ENCODE measurements at places on chromosomes 7 and 10. TPM values are rescaled to one million over a fixed set of nuclear protein-coding genes. Genes with fewer than 3 reads are reported as not detected.

DNA sequence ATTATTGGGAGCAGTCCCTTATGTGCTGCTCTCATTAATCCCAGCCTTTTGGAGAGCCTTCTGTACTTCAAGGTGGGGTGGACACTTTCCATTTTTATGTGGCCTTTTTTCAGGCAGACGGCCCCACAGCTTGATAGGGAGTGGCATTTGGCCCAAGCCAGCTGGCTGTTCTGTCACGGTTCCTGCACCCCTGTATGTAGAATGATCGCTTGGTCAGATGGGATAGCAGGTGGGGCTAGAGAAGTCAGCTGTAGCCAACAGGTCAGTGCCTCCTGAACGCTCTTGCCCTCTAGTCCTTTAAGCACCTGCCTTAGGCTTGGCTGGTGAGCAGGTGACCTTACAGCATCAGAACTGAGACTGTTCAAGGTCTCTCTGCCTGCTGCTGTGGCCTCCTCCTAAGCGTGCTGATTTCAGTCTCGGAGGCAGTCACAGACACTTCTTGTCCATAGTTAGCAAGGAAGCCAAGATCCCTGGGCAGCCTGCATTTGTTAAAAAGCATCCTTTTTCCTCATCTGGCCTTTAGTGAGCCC lies 95.3 kb downstream of the LRRC4 start:
- no peak for DNase-seq

- DNase-seq = no peak
These were observed 77.4 kb upstream of the SEM1 start for GRCh38 chr7:96786998-96787395.

DNA sequence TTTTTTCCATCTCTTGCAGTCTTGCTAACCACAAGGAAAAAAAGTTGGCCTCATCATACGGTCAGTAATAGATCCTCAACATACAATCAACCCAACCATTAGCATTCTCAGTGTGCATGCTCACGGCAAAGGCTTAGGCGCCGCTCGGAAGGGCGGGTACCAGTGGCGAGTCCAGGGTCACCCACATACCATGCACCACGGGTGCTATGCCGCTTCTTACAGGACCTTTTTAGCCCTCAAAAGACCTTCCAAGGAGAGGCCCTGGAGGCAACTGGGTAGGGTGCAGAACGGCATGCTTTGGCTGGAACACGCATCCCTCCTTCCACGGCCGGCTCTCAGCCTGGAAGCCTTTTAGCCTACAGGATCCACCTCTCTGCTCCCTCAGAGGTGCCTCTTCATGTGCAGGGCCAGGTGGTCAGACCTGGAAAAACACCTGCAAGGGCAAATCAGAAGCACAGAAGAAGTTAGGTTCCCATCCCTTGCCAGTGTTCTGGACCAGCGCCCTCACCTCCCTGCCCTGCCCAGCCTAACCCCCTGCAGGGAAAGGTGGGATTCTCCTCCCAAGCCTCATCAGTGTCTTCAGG lies 5.8 kb downstream of the KLF6 start:
- no peak for DNase-seq

DNA sequence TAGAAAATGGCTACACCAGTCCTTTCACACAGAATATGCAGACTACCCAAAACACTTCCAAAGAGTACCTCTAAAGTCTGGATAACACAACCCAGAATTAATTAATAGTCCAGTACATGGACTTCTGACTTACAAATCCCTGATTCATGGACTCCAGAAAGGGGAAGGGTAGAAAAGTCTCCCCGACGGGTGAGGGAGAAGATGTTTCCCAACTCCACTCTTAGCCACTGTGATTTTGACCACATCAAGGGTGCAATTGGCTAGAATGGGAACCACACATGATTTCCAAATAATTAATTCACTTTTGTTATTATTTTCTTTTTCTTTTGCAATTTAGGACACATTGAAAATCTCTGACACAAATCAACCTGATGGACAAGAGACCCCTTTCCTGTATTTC lies 1.4 kb downstream of the TMEM130 start:
- DNase-seq = no peak

GRCh38 chr10:124243702-124244121 lies 150.3 kb upstream of the CHST15 start:
- DNase-seq = peak; percentile 33

DNA sequence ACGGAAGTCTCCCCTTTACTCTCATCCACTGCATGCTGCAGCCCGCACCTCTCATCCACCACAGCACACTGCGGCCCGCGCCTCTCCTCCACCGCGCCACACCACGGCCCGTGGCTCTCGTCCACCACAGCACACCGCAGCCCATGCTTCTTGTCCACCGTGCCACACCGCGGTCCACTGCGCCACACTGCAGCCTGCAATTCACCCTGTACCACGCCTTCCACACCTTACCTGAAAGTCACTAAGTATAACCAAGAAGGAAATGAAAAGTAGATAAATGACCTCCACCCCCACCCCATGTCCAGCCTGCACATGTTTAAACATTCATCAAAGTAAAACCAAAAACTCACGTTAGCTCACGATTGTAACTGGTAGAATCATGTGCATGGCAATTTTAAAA lies 176.1 kb downstream of the DIP2C start:
- DNase-seq = peak; percentile 58

GRCh38 chr7:27182285-27182841 lies 2.7 kb downstream of the HOXA11 start:
- DNase-seq = no peak

DNA sequence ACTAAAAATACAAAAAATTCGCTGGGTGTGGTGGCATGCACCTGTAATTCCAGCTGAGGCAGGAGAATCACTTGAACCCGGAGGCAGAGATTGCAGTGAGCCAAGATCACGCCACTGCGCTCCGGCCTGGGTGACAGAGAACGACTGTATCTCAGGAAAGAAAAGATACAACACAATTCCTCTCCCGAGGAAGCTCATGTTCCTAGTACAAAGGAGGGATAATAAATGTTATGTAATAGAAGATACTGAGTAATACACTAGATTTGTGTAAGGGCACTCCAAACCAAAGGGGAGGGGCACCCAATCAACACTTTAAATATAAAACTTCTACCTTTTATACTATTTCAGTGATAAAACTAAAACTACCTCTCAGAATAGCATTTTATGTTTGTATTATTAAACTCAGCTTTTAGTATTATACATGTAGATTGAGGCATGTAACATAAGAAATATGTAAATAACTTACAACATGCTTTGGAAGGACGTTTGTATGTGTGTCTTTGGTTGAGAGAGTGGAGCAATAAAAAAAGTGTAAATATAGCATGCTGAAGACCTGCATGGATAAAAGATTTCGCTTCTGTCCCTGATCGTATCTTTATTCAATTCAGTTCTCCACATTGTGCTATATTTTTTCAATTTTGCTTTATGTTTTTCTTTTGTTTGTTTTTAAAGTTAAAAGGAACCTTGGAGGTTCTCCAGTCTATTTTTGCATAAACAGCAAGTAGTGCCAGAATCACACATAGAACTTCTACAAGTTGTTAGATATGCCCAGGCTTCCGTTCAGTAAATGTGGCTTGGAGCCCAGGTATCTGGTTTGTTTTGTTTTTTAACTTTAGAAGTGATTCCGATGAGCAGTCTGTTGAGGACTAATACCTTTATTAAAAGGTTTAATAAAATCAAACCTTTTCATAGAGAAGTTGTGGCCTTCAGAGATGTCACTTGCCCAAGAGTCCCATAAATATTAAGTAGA lies 71.9 kb downstream of the WAC start:
- DNase-seq = no peak

- DNase-seq = no peak
These were observed 209.6 kb upstream of the SH2B2 start for GRCh38 chr7:102077081-102077480.

- no peak for DNase-seq
These were observed 1082.6 kb upstream of the PHF14 start for GRCh38 chr7:9891056-9891455.

DNA sequence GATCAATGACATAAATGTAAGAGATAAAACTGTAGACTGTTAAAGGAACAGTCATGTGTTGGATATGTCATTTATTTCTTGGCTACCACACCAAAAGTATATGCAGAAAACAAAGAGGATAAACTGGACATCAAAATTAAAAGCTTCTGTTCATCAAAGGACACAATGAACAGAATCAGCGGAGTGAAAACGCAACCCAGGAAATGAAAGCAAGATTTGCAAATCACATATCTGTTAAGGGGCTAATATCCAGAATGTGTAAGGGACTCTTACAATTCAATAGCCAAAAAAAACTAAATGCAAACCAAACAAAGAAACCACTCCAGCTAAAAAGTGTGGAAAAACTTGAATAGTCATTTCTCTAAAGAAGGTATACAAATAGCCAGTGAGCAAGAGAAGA lies 164.3 kb downstream of the ZMYND11 start:
- no peak for DNase-seq

DNA sequence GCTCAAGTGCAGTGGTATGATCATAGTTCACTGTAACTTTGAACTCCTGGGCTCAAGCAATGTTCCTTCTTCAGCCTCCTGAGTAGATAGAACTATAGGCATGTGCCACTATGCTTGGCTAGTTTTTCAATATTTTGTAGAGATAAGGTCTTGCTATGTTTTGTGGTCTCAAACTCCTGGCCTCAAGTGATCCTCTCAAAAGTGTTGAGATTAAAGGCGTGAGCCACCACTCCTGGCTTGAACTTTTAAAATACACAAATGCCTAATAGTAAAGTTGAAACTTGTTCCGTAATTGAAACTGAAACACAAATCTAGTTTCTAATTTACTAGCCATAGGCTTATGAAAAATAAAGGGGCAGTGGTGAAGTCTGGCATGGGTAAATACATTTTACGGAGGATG lies 65.7 kb downstream of the AP3M1 start:
- no peak for DNase-seq

- peak; percentile 29 for DNase-seq
These were observed 35.3 kb upstream of the IFRD1 start for GRCh38 chr7:112414855-112415490.

- no peak for DNase-seq
These were observed 5.8 kb upstream of the FHIP2A start for GRCh38 chr10:114815791-114816190.

GRCh38 chr7:1043552-1044188 lies 676 bp upstream of the GPR146 start:
- DNase-seq = peak; percentile 64

GRCh38 chr7:111174510-111174909 lies 83.6 kb downstream of the LRRN3 start:
- DNase-seq = no peak

- DNase-seq = no peak
These were observed 21.3 kb downstream of the ELMO1 start for GRCh38 chr7:37427276-37427940.

DNA sequence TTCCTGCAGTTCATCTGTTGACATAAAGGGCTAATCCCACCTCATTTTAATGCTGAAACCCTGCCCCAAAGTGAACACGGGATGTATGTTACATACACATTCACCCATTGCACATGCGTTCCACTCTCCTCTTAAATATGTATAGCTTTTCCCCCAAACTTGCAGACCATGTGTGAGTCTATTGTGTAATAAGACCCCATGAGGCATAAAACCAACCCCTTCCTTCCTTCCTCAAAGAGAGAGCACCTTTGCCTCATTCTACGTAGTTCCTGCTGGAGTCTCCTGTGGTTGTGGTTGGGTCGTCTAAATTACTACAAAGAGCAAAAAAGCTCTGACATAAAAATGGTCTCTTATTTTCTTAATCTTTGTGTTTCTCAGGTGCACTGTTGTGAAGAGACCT lies 345.7 kb upstream of the KLF6 start:
- DNase-seq = no peak

DNA sequence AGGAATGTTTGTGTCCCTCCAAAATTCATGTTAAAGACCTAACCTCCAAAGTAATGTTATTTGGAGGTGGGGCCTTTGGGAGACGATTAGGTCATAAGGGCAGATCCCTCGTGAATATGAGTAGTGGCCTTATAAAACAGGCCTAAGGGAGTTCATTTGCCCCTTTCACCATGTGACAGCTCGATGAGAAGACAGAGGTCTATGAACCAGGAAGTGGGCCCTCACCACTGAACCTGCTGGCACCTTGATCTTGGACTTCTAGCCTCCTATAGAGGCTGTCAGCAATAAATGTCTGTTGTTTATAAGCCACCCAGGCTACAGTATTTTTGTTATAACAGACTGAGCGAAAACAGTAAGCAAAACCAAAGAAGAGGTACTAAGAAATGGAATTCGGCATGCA lies 14.1 kb downstream of the NUDCD3 start:
- DNase-seq = no peak

DNA sequence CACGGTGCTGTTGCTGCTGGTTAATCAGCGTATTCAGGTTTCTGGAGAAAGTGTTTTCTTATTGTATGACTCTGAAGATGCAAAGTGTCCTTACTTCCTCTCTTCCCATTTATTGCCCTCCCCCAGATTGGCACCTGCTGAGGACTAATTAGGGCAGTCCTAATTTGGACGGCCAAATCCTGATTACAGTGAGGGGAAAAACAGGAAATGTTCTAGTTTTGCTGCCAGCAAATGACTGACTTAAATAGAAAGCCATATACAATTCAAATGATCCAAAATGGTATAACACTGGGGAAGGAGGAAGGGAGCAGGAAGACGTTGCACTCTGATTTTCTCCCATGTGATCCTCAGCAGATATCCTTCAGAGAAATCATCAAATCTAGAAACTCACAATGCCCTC lies 222.4 kb upstream of the LRGUK start:
- DNase-seq = no peak

GRCh38 chr7:70292716-70293115 lies 694.4 kb downstream of the AUTS2 start:
- DNase-seq = no peak

DNA sequence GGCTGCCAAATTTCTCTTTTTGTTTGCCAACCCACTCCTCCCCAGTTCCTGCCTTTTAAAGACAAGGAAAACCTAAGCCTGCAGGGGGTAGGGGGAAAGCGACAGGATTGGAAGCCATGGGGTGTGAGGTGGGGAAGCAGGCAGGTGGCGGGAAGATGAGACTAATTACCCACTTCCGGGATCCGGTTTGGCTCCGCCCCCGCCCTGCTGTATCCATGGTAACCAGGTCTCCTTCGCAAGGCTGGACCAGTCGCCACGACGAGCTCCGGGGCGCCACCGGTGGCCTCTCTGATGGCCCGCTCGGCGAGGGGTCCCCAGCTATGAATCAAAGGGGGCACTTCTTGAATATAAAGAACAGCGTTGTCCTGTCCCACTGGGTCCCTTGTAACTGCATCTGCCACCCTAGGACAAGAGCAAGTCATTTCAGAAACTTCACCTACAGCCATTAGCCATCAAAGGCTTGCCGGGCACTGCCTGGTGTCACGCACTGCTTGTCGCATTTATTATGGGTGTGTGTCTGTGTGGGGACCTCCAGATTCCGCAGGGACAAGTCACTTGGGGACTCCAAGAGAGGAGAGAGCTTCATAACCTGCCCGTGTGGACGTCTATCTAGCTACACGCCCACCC lies 55.4 kb upstream of the LMTK2 start:
- DNase-seq = peak; percentile 31

GRCh38 chr10:124453960-124454610 lies 4.2 kb upstream of the NKX1-2 start:
- no peak for DNase-seq

GRCh38 chr10:92691591-92692079 lies 1.9 kb downstream of the HHEX start:
- peak; percentile 28 for DNase-seq

OLAH gene
- not detected for total RNA-seq

ASAH2 gene
- total RNA-seq = 2.1 TPM

TMEM120A gene
- 75.6 TPM for total RNA-seq

ZNF479 gene
- not detected for total RNA-seq

NFE2L3 gene
- 12.2 TPM for total RNA-seq

CARD11 gene
- total RNA-seq = 3.2 TPM

RGS10 gene
- 68.8 TPM for total RNA-seq

FOXP2 gene
- total RNA-seq = 88.0 TPM
